ENCODE measurements at places on chromosomes 2 and 18.
A peak's percentile ranks its signal among the peaks of the same experiment; 100 is the strongest.

DNA sequence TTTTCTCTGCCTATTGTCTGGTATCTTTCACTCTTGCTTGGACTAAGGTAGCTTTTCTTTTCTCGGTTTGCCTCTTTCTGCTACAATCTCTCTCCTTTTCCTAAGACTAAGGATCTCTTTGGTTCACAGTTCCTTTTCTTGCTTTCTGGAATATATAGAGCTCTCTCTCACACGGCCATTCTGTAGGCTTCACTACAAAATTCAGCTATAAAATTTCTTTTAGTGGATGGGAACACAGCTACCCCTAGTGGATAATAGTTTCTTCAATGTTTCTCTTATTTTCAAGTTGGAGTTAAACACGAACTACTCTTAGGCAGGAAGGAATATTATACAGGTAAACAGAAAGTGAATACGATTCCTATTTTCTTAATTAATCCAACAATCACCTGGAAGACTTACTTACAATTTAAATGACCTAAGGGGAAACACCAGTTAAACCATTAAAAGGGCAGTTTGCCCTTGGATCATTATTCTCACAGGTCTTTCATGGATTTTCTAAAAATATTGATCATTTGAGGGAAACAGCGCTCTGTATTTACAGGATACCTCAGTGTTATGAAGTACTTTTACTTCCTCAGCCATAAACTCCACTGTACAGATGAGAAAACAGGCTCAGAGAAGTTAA, 140.5 kb downstream of the LRP2 start:
- peak; percentile 41 for DNase-seq

GRCh38 chr2:74474899-74475298, 2.4 kb upstream of the MRPL53 start:
- DNase-seq: no peak

GRCh38 chr2:240640939-240641338, 15.7 kb downstream of the GPR35 start:
- no peak for DNase-seq

- DNase-seq: no peak
These were observed 733 bp upstream of the CXCR2 start for GRCh38 chr2:218125095-218125494.

DNA sequence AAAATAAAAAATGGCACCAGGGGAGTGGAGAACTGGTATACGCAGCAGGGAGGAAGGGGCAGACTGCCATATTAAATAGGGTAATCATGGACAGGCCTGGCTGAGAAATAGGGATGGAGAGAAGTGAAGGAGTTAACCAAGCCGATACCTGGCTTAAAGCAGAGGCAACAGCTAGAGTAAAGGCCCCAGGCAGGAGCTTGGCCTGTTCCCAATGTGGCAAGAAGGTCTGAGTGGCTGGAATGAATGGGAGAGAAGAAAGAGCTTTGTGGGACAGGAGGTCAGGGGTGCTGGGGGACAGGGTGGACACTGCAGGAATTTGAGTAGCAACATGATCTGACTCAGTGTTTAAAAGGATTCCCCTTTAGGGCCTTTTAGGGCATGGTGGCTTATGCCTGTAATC, 15.9 kb upstream of the AGFG1 start:
- DNase-seq: no peak

- DNase-seq: no peak
These were observed 6.4 kb upstream of the IMP4 start for GRCh38 chr2:130336150-130336876.

DNA sequence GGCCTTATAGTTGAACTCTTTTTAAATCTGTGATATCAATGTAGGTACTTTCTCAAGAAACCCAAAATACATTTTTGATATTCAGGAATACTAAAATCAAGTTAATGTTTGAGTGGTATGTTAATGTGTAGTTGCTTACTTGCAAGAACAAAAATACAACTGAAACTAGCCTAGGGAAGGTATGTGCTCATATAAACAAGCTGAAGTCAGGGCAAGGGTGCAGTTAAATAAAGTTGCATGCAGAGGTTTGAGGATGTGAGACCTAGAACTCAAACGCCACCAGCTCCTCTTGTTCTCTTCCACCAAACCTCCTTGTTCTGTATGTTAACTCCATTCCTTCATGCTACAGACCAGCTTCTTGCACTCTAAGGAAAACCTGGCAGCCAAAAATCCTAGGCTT, 388.3 kb upstream of the SMIM21 start:
- DNase-seq: no peak

GRCh38 chr2:138630164-138630563, 128.6 kb downstream of the SPOPL start:
- DNase-seq: peak; percentile 69

GRCh38 chr2:239138610-239139009, 262.2 kb downstream of the HDAC4 start:
- DNase-seq: no peak

- DNase-seq: peak; percentile 1
These were observed 9.9 kb downstream of the CNTNAP5 start for GRCh38 chr2:124035001-124035400.

DNA sequence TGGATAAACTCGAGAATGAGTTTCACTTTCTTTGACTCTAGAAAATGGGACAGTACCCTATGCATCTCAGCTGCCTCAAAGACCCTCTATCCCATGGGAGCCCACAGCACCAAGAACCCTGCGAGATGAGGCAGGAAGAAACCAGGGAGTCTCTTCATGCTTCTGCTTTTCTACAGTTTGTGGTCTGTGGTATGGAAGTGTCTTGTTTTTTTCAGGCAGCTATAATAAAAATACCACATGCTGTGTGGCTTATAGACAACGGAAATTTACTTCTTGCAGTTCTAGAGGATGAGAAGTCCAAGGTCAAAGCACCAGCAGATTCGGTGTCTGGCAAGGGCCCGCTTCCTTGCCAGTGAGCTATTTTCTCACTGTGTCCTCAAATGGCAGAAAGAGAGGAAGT, 257.9 kb downstream of the SUCLG1 start:
- DNase-seq: no peak

DNA sequence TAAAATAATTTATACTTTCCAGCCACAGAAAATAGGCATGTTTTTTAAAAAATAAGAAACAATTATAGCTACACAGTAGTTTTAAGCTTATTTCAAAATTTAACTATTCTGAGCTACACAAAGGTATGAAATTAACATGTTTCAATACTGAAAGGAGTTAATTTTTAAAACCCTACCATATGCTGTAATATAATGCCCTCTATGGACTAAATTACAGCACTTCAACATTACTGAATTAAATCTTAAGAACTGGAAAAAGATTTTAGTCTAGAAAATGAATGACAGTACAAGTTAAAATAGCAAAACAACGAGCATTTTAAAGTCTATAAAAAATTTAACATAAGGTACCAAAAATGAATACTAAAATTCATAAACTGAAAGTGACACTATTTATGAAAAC, 36.3 kb downstream of the RTN4 start:
- DNase-seq: no peak

- no peak for DNase-seq
These were observed 229.6 kb downstream of the FAM210A start for GRCh38 chr18:13496691-13497281.

GRCh38 chr2:64602436-64602835, 51.3 kb downstream of the SERTAD2 start:
- no peak for DNase-seq

- no peak for DNase-seq
These were observed 11.8 kb downstream of the TSHZ1 start for GRCh38 chr18:75222407-75222806.

- no peak for DNase-seq
These were observed 2.0 kb upstream of the MOB4 start for GRCh38 chr2:197513915-197514314.

- no peak for DNase-seq
These were observed 78.3 kb downstream of the KCMF1 start for GRCh38 chr2:85049236-85049635.

DNA sequence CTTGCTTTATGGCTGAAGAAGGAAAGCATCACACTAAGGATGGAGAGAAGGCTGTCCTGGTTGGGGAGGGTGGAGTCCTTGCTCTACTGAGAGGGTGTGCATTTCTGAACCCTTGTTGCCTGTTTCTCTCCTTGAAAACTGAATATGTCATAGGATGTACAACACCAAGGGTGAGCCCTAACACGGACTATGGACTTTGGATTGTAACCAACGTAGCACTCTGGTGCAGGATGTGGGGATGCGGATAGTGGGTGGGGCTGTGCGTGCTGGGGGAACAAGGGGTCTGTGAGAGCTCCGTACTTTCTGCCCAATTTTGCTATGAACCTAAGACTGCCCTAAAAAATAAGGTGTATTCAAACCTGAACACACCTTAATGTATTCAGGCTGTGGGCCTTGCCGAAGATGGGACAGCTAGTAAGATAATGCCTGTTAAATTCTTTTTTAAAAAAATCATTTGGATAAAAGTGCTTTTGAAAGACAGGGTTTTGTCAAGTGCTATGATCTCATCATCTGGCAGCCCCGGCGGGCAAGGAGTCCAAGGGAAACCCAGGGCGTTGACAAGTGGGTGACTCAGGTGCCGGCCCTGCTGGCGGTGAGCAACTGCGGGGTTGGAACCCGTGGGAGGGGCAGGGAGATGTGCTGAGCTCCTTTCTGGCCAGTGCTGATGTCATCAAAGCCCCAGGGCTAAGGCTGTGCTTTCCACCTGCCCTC, 54.0 kb downstream of the GATA6 start:
- peak; percentile 100 for DNase-seq

- DNase-seq: no peak
These were observed 97.0 kb downstream of the LYPD6 start for GRCh38 chr2:149427387-149427786.

DNA sequence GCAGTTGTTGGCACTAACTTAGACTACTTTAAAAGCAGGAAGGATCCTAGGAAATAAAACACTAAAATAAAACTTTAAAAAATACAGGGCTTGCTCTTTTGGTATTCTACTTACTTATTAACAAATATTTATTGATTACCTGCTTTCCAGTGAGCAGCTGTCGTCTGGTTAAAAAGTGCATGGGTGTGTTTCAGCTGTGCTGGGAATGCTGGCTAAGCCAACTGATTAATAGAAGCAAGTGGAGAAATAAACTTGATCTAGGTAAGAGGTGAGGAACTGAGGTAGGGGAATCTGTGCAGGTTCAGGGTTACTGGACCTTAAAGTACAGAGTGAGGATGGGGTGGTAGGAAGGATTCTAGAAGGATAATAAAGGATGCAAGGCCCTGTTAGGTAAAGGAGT, 110.8 kb downstream of the SPTBN1 start:
- DNase-seq: no peak

DNA sequence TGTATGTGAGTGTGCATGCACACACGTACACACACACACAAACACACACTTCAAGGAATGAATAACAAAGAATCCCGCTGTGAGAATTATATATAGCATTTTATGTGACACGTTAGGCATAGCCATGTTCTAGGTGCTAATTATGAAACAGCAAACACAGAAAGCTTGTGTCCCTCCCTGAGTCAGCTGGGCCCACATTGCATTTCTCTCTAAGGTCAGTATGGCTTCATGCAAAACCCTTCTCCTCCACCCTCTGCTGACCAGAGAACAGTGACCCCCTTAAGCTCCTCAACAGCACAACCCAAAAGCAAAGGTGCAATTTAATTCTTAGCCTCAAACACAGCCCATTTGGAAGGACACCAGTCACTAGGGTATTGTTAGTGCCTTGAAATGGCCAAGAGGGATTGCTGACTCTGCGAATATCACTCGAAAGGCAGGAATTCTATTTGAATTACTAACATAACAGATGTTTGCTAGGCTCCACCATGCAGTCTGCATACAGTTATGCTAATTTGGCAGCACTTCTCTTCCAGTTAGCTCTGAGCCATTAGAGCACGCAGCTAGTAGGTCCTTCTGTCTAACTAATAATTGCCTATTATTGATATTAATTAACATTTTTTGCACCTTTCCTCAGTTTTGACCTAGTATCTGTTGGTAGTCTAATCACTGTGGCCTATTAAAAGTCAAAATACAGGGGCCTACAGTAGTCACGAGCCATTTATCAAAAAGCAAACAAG, 149.0 kb downstream of the LNPK start:
- no peak for DNase-seq

GRCh38 chr2:159497256-159497655, 119.1 kb downstream of the BAZ2B start:
- DNase-seq: peak; percentile 93

DNA sequence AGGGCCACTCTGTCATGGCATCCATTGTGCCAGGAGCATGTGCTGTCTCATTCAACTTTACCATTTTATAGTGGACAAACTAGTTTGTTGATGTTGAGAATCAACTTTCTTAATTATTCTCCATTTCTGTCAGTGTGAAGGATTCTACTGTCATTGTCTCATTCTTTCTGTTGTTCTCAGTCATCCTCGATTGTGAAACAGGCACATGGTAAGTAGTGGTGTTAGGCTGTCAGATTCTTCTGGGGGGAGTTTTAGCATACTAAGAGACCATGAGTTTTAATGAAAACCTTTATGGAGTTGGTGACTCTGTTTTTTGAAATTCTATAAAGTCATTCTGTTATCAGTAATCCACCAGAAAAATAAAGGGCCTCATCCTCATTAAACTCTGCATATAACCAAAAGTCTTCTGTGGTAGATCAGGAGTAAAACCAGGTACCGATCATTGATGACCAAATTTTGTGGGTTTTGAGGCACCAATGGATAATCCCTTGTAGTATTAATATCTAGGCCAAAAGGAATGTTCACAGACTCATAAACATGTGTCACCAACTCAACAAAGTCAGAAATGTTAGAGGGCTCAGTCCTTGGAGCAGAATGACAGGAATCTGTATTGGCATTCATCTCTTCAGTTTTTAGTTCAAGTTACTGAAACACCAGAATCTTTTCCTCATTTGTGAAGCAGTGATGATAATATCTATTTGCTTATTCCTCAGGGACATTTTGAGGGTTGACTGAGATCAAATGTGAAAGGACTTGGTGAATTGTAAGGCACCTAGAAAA, 73.2 kb downstream of the CERS6 start:
- peak; percentile 52 for DNase-seq

DNA sequence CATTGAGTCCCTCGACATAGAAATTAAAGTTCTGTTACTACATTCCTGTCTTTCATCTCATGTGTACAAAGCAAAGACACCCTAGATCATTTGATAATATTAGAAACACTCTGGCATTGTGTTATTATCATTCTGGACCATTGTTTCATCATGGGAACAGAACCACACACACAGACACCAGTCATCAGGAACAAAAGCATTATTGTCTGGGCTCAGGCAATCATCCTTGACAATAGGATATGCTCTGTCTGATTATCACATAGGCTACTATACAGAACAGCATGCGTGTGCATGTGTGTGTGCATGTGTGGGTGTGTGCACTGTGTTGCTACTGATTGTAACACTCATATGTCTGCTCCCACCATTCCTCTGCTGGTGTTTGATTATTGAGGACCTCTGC, 242.5 kb downstream of the SH3BP4 start:
- DNase-seq: no peak

- DNase-seq: peak; percentile 68
These were observed 344.4 kb downstream of the CLIP4 start for GRCh38 chr2:29459445-29460179.
